ENCODE measurements at places on chromosomes 5 and 9.

DNA sequence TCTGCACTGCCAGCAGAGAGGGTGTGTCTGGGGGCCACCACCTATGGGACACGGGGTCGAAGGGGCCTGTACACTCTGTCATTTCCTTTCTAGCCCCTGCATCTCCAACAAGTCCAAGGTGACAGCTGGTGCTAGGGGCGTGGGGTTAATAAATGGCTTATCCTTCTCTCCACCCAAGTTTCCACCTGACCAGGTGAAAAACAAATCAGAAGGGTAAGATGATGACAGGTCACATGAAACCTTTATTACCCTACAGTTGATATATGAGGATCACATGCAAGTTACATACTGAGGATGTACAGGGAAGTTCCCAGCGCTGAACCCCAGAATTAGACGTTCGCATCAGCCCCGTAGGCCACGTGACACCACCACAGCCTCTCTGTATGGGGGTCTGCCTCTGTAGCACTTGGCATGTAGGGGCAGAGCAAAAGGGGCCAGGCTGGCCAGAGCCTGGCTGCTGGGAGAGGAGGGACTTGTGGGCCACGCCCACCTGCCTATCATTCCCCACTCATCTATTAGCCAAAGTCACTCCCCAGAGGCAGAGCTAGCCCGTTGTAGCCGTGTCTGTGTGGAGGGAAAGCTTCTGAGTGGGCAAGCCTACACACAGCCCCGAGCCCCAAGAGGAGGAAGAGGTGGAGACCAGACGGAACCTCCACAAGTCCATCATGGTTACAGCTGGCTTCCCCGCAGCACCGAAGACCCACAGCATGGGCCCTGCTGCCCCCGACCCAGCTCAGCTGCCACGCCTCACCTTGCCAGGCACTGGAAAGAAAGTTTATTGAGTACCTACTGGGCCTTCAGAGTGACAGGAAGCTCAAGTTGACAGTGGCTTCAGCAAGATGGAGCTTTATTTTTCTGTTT lies 2.2 kb downstream of the TMEM141 start:
- DNase-seq = no peak

DNA sequence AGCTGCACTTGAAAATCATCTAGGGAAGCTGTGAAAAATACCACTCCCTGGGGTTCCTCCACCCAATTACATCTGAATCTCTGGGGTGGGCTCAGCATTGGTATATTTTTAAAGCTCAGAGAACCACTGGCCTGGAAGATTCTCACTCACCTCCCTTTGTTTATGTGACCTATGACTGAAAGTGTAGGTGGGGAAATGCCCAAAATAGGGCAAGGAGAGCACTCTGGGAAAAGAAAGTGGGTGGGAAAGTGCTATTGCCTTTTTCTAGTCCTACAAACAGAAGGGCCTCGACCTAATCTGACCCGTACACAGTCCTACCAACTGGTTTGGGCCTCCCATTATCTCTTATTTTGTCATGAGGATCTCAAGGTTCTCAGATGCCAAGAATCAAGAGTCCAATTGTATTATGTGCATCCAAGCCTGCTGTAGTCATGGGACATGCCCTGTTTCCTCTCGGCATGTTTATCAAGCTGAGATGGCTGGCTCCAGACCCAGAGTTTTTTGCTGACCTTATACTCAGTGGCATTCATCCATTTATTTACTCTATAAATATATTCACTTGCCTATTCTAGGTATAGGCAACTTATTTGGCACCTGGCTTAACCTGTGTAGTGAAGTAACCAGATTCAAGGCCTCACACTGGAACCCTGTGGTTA lies 483.7 kb downstream of the ENC1 start:
- DNase-seq = no peak

DNA sequence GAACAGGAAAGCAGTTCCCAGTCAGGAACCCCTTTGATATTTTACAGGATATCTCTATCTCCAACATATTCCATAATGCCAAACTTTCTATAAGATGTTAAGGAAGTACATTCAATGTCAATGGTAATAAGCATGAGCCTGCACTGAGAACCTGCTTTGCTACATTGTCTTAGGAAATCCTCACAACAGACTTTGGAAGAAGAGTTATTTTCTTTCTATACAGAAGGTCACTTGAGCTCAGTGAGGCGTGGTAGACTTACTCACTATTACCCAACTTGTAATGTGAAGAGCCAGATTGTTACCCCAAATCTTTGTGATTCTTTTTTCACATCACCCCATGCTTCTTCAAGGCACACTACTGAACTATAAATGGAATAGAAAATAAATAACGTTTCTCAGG lies 435.9 kb downstream of the DNAH5 start:
- DNase-seq = no peak

GRCh38 chr5:106258591-106259125 lies 1412.1 kb downstream of the EFNA5 start:
- no peak for DNase-seq

DNA sequence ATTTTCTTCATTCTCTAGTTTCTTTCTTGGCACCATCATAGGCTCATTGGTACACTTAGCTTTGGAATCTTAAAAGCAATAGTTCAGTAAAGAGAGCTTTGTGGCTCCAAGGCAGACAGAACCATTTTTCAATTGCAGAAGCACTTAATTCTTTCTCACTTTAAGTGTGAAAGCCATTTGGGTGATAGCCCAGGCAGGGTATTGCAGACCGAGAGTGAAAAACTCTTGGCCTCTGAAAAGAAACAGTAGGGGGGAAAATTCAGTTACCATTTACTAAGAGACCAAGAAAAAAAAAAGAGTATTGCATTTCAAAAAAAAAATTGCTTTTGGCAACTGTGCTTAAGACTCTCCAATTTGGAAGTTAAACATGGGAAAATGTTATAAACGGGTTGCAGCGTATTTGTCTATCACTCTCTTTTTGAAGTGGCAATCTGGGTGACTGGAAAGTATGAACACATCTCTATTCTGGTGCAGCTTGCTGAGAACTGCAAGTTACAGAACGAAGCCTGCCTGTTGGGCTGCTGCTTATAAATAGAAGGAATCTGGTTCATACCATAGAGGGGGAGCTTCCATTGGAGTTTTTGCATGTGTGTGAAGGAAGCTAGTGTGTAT lies 170.5 kb downstream of the TLE4 start:
- DNase-seq = no peak

DNA sequence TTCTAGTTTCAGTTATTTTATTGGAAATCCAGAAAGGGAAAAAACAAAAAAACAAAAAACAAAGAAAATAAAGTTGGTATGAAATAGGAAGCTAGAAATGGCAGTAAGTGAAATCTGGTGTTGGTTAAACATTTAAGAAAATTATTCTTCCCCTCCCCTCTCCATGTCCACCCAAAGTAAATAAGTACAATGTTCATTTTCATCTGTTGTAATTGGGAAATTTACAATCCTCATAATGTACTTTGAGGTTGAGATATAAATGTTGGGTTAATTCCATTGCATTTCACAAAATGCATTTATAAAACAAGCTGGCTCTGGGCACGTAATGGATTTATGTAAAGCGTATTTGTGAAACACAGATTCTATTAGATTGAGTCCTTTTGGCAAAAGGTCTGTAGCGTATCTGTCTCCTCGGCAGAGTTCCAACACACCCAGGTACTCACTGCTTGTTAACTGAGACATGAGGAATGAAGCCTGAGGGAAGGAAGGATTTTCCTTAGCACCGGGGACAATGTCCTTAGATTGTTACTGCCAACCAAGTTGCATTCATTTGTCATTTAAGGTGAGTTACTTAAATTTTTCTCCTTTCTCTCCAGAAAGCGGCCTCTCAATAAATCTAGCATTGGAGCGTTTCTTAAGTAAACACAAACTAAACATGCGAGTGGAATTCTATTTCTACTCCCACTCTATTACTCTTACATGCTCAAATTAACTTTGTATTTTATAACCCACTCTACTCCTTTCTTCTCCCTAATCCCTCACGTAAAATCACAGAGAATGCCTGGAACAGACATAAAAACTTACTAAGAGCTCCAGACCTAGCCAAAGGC lies 912.3 kb upstream of the WWC1 start:
- DNase-seq = no peak

DNA sequence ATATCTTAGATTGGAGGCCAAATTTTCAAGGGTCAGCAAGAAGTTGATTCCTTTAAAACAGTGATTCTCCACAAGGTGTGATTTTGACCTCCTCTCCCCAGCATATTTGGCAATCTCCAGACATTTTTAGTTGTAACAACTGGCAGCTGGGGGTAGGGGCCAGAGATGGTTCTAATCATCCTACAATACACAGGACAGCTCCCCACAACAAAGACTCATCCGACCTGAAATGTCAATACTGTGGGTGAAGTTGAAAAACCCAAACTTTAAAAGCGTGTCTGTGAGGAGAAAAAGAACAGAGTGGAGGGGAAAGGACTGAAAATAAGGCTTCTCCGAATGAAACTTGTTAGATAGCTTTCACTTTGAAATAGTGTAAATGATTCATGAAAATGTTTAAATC lies 10.0 kb upstream of the STRBP start:
- no peak for DNase-seq

DNA sequence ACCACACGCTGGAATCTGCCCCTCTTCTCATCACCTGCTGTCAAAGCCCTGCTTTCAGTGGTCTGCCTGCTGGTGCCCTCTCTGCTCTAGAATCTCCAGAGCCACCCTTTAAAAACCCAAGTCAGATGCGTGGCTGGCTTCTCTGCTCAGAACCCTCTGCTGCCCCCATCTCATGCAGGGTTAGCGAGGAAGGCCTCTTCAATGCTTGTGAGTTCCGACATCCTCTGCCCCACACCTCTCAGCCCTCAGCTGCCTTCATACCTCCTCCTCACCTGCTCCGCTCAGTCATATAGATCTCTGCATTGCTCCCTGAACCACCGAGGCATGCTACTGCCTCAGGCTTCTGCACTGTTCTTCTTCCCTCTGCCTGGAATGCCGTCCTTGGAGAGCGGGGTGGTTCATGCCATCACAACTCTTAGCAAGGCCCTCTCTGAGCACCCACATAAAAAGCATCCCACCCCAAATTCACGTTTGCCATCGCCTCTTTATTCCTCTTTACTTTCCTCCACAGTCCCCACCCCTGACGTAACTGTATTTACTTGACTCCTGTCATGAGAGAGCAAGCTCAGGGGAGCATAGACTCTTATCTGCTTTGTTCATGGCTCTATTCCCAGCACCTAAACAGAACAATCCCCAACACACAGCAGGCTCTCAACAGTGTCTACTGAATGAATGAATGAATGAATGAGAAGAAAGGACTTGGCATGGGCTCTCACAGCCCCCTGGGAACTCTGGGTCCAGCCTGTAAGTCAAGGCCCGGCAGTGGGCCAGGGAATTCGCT lies 10.4 kb downstream of the SHB start:
- no peak for DNase-seq

DNA sequence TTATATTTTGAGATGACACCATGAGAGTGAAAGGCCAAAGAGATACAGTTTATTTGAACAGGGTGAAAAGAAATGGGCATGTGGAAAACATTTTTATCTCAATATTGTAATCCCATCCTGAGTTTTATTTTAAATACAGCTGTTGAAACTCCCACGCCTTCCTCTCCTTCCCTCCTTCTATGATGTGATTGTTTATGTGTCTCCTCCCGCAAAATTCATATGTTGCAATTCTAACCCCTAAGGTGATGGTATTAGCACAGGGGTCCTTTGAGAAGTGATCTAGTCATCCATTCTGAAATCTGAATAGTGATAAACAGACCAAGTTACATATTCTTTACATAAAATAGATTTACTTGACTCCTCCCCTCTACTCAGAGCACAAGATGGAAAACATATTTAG lies 1275.4 kb upstream of the C9orf72 start:
- no peak for DNase-seq

DNA sequence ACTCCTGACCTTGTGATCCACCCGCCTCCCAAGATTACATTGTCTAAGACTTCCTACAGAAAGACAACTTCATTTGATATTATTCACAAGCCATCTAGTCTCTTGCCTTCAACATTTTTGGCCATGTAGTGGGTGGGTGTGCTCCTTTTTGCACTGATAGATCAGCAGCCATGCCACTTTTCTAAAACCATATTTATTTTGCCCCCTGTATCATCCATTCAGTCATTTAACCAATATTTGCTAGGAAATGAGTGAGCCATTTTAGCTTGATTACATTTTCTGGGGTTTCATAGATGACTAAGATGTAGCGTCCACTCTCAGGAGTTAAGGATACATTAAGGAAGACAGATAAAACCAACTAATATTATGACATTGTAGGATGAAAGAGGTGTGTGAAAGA lies 555.6 kb downstream of the RAB3C start:
- no peak for DNase-seq

- no peak for DNase-seq
Observed at GRCh38 chr9:101674165-101674564, 64.3 kb downstream of the GRIN3A start.

DNA sequence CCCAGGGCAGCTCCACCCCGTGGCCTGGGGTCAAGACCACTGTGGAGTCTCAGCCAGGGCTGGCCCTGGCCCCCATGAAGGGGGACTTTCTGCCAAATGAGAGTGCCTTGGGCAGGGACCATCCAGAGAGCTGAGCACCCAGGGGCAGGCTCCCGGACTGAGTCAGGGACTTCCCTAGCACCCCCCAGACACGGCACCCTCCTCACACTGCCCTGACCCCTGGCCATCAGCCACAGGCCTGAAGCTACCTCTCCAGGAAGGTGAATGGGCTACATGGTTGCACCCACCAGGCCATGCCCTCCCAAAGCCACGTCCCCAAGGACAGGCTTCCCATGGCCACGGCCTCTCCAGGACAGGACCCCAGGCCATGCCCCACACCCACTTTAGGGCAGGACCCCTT lies 9.5 kb downstream of the CCDC187 start:
- no peak for DNase-seq

GRCh38 chr9:134698587-134699342 lies 57.2 kb downstream of the COL5A1 start:
- peak; percentile 7 for DNase-seq

DNA sequence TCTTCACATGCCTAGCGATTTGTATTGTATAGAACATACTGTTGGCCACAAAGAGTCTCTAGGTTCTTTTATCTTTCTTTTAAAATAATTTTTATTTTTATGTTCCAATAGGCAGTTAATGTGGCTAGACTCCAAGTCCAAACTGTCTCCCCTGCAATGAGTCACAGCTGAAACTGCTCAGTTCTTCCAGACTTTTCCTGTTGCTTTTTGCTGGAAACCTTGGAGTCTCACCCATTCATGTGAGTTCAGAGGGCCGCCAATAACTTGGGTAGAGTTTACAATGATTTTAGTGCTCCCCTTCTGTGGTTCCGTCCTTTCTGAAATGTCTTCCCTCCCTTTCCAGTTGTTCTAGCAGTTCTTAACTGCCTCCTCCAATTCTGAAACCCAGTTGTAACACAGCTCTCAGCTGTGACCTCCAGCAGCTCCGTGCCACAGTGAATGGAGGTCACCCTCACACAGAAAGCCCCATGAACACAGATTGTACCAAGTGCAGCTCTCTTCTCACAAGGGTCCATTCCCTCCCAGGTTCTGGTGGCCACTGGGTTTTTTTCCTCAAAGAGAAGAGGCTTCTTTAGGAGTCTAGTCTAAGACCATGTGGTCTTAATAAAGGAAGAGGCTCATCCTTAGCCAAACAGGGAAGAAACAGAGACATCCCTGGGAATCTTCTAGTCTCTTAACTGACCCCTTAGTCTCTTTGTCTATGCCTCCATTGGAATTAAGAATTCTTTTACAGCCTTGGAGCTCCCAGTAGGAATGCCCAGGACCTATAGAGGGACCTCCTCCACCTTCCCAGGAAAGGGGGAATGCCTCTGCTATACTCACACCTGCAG lies 198.5 kb downstream of the SPOCK1 start:
- no peak for DNase-seq

- no peak for DNase-seq
Observed at GRCh38 chr9:14889451-14889850, 20.8 kb downstream of the FREM1 start.

Measured in hypothalamus (tissue), 51 donors.